ENCODE measurements at places on chromosomes 12 and 14.

DNA sequence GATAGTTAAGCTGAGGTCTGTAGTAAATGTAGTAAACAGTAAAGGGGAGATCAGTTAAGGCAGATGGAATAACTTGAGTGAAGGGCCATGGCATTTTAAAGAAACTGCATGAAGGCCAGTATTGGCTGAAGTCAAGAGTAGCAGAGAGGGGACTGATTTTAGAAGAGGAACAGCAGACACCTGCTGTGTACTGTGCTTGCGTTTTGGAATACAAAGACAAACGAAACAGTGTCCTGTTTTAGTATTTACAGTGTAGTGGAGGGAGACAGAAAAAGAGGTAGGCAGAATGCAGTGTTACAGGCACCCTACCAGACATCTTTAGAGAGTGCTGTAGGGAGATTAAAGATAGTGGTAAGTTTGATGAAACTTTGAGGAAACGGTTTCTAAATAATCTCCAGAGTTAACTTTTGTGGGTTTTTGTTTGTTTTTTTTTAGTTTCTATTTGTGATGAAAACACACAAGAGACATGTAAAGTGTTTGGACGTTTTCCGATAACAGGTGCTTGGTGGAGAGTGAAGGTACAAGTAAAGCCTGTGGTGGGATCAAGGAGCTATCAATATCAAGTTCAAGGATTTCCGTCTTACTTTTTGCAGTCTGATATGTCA lies 2.1 kb downstream of the HELB start:
- no peak for DNase-seq

GRCh38 chr12:102300824-102301461 lies 103.3 kb upstream of the PMCH start:
- no peak for DNase-seq

- DNase-seq, result no peak
Measured at GRCh38 chr12:87779858-87780498, 249.2 kb downstream of the C12orf50 start.

GRCh38 chr12:104201238-104202001 lies 14.2 kb upstream of the TXNRD1 start:
- peak; percentile 35 for DNase-seq

- no peak for DNase-seq
Measured at GRCh38 chr12:121059031-121059898, 20.2 kb upstream of the OASL start.

GRCh38 chr12:5827591-5827990 lies 117.5 kb downstream of the ANO2 start:
- no peak for DNase-seq

Measured in activated naive CD8-positive, alpha-beta T cell treated with anti-CD3 and anti-CD28 coated beads, Interleukin-2, amount 10 ng/mL, durations not matched to agents 7 days and 5 days (primary cell).